NAMALWA (cell line): ENCODE measurements at places on chromosomes 1 and 21.
A peak's percentile ranks its signal among the peaks of the same experiment; 100 is the strongest.

DNA sequence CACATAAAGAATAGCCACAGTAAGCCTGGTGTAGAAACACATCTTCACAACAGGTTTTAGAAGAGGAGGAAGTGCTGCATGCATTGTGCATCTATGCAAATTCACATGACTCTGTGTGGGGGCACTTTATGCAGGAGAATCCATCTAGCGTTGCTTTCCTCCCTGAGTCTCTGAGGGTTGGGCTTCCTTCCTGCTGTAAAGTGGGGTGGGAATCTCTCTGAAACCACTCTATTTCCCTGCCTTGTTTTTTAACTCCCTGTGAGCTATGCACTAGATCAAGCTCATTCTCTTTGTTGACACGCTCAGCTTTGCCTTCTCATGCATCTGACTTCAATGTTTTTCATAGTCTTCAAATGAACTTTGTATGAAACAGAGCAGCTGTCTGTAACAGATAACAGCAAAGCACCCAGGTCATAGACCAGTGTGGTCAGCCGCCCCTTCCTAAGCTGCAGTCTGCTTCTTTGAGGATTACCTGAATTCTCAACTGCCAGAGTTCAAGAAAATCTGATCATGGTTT lies 102.7 kb upstream of the DPH5 start:
- peak; percentile 80 for DNase-seq

GRCh38 chr21:43854773-43855633 lies 10.0 kb upstream of the AGPAT3 start:
- peak; percentile 34 for DNase-seq

GRCh38 chr21:35150562-35151226 lies 101.6 kb upstream of the RUNX1 start:
- DNase-seq, result no peak

GRCh38 chr1:21320410-21321108 lies 30.3 kb upstream of the ECE1 start:
- DNase-seq, result no peak

GRCh38 chr21:34795175-34795547 lies 126.4 kb downstream of the CLIC6 start:
- DNase-seq, result no peak

- DNase-seq, result no peak
Observed at GRCh38 chr1:202569393-202570322, 140.6 kb downstream of the SYT2 start.

DNA sequence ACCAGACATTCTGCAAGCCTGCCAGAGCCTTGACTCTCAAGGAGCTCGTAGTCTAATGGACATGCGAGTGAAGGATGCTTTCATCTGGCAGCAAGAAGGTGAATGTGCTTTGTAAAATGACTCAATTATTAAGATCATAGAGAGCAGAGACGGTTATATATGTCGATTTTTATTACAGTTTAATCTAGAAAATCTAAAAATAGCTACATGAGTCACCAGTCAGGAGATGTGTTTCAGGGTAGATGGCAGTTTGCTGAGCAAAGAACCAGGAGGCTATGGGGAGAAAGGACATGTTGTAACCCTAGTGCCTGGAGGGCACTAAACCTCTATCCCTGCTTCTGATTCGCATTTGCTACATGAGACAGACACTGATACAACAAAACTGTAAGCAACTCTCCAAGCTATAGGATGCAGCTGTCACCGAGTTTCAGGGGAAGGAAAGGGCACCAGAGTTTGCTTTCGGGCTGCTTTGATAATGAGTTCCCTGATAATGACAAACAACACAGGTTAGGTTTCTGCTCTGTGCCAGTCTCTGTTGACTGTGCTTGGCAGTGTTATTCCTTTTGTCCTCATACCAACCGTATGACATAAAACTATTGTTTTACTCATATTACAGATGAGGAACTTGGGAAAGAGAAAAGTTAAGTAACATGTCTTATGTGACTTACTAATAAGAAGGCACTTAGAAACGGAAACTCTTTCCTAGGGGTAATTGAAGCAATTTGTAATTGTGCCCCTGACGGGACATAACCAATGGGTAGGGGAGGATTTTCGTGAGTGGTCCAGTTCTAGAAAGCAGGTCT lies 43.2 kb downstream of the C1orf198 start:
- no peak for DNase-seq

GRCh38 chr1:7893529-7894180 lies 40.8 kb upstream of the UTS2 start:
- no peak for DNase-seq

DNA sequence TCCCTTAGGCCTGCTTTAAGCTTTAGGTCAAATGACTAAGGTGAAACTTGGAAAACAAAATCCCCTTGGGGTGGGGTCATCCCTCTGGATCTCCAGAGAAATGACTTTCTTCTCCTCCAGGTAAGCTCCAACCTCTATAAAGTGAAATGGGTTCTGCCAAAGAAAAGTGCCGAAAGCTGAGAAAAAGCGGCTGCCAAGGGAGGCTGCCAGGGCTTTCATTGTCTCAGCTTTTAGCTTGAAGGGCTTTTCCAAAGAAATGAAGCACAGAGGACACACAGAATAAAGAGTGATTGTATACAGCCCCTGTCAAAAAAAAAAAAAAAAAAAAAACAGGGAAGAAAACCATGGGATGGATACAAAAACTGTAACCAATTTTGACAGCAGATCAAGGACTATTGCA lies 126.9 kb downstream of the TGFBR3 start:
- no peak for DNase-seq

- no peak for DNase-seq
Observed at GRCh38 chr1:161073474-161074121, 3.9 kb upstream of the ARHGAP30 start.

DNA sequence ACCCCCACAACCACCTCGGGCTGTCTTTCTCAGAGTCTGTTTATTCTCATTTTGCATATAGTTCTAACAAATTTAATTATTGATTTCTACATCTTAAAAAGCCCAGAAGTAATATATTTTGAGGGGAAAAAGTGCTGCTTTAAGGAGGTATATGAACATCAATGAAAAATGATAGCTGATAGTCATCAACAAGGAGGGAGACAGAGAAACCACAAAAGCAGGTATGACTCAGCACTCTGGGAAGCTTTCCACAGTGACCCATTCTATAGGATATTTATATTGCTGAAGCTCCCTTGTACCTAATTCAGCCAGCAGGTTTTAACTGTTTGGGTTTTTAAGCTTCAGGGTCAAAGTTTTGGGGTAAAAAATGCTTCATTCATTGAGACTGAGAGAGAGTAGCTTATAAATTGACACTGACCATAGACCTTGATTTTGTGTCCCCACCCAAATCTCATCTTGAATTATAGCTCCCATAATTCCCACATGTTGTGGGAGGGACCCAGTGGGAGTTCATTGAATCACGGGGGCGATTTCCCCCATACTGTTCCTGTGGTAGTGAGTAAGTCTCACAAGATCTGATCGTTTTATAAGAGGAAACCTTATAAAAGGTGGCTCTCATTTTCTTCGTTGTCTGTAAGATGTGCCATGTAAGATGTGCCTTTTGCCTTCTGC lies 27.4 kb downstream of the VANGL1 start:
- no peak for DNase-seq

- no peak for DNase-seq
Observed at GRCh38 chr1:234874291-234875288, 254.0 kb downstream of the TOMM20 start.

DNA sequence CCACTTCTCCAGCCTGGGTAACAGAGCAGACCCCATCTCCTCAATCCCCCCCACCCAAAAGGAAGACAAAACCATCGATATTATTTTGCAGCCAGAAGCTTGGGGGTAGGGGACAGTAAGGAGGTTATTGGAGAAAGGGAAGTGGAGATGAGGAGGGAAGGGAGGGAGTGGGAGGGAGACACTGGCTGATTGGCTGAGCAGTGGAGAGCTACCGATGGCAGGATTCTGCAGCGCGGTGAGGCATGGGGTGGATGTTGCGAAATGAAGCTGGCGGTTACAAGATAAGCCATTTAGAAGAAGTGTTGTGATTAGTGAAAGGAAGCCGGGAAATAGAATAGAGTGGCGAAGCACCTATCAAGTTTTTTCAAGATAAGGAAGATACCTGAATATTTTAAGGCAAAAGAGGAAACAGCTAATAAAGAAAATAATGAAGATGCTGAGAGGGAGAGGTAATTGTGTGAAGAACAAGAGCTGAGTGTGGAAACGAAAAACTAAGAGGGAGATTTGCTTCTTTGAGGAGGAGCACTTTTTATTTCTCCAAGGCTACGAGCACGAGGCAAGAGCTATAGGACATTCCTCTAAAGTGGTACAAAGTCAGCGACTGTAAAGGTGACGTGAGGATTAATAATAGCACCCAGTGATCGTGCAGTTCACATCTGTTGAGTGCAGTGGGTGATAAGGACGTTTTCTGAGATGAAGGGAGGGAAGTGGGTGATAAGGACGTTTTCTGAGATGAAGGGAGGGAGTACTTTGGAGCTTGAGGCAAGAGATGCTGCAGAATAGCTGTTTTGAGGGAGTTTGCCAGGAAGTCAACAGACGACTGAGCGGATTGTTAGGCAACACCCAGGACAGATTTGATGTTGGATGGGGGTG lies 103.2 kb upstream of the KIF26B start:
- no peak for DNase-seq

DNA sequence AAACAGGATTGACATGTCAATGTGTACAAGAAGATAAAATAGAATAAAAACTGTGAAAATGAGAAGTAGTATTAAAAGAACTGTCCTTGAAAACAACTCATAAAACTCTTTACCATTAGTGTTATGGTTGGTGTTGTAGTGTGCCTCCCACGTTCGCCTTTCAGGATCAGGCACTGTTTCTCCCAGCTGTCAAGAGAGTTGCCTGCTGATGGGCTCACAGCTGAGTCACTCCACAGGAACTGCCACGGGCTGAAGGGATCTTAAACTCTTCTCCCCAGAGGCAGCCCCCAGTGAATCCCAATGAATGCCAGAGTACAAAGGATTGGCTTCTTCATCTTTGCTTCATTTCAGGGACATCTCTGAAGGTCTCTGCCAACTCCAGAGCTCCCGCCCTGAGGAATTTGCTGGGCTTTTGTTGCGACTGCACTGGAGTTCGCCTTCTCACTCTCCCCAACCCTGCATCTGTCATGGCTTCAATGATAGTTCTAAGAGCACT lies 119.6 kb downstream of the ADGRL2 start:
- DNase-seq, result no peak

GRCh38 chr1:170618421-170618820 lies 45.5 kb upstream of the PRRX1 start:
- no peak for DNase-seq

- DNase-seq, result no peak
Observed at GRCh38 chr1:201742955-201743805, 85.8 kb upstream of the IPO9 start.

DNA sequence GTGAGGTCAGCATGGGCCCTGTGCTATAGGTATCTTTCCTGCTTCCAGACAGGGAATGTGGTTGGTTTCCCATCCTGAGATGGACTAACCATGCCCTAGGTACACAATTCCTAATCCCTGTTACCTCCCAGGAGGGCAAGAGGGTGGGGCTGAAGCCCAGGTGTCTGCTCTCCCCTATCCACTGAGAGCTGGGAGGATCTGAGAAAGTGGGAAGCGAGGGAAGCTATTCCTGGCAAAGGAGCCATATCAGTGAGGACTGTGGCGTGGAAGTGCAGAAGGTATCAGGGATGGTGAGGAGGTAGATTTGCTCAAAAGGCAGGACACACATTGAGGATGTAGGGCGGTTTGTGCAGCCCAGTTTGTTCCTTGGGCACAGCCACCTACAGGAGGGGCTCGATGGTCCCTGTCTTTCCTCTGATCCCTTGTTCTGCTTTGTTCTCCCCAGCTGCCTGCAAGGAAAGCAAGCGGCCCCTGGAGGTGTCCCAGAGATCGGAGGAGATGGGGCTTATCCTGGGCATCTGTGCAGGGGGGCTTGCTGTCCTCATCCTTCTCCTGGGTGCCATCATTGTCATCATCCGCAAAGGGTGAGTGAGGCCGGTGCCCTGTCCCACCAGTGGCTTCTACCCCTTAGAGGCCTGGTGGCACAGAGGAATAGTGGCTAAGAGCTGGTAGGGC lies 48.1 kb downstream of the PTPRU start:
- DNase-seq, result no peak

DNA sequence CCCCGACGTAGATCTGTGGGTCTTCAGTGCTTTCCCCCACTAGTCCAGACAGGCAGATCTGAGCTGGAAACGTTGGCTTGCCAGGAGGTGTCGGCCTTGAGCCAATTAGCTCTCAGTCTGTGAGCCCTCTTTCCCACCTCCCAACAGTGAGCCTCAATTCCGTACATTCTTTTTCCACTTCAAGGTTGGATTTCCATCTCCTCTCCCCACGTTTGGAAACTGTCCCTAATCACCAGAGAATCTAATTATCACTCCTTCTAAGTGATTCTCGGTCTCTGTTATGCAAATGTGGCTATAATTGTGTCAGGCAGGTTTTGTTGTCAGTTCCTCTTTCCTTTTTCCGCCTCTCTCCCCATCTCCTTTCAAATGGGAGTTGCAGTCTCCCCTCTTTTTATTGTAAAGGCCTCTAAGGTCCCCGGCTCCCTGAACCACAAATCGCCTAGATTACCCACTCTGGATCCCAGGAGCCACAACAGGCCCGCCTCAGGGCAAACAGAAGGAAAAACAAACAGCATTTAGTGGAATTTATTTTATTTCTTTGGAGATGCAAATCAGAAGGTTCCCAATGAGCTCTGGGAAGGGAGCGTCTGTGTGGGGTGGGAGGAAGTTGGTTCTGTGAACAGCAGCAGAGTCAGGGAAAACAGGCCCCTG lies 29.4 kb upstream of the LRRN2 start:
- peak; percentile 24 for DNase-seq

DNA sequence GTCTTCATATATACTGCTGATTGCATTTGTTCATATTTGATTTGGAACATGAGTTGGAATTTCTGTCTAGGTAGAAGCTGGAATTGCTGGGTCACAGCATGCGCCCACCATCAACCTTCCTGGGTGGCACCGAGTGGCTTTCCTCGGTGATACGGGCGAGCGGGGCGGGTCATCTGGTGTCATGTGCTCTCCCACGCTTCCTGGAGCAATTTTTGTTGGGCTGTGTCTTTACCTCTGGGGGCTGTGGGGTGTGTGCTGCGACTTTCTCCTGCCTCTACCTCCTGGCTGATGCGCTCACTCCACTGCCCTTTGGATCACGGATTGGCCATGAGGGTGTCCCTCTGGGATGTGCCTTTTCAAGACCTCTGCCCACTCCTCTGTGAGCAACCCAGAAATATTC lies 108.7 kb upstream of the COL6A1 start:
- no peak for DNase-seq
